ENCODE measurements at places on chromosomes 3 and 15. TPM values are rescaled to one million over a fixed set of nuclear protein-coding genes. Genes with fewer than 3 reads are reported as not detected.

PRC1 gene
- 9.9 TPM for total RNA-seq

TNNC1 gene
- total RNA-seq, result 5,017 TPM

MYO1E gene
- total RNA-seq, result 26.0 TPM

DYNC1LI1 gene
- total RNA-seq, result 51.0 TPM

LMOD3 gene
- 194 TPM for total RNA-seq

CHRNA7 gene
- total RNA-seq, result 0.66 TPM

ALG3 gene
- 35.0 TPM for total RNA-seq

PTPRG gene
- 35.2 TPM for total RNA-seq

GOLGA6L9 gene
- 2.2 TPM for total RNA-seq

PIK3R4 gene
- total RNA-seq, result 19.9 TPM

DNA sequence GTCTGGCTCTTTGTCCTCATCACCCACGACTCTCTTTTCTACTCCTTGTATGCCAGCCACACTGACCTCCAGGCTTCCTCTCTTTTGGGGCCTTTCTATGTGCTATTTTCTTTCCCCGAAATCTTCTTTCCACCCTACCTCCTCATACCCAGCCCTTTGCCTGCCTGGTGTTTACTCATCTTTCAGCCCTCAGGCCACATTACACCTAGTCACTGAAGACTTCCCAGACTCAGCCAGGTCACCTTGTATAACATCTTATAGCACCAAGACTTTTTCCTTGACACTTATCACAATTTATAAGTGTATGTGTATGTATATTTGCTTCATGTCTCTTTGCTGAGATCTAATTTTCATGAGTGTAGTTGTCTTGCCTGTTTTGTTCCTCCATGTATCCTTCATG, 396.4 kb downstream of the NLGN1 start:
- DNase-seq, result no peak

GRCh38 chr3:135907422-135908165, 57.9 kb upstream of the PPP2R3A start:
- no peak for DNase-seq

DNA sequence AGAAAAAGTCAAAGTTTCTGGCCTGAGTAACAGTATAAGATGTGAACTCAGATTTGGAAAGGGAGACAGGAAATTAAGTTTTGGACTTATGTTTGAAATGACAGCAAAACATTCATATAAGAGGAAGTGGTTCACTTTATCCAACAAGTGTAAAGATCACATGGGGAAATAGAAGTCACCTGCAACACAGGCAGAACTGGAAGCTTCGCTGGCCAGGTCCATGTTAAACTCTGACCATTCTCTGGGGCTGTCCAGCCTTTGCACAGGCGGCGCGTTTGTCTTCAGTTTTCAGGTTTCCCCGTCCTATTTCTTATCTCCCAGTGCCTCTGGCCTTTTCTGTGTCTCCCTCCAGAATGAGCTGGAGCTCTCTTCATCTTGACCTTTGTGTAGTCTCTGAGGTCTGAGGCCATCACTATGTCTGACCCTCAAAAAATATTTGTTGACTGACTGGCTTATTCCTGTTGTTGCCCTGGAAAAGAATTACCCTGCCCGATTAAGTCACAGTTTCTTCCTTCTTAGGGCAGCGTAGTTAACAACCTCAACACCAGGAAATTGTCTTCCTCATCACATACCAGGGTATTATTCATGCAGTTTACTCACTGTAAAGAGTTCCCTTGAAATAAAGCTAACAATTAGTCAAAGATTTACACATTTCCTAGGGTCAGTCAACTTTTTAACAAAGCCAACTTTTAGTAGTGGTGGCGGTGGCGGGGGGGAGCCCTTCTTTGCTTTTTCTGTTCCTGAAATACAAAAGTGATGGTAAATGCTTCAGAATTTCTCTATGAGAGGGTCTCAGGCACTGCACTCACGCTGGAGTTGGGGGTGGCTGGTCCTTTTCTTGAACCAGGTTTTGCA, 959 bp upstream of the RASA2 start:
- DNase-seq, result no peak

DNA sequence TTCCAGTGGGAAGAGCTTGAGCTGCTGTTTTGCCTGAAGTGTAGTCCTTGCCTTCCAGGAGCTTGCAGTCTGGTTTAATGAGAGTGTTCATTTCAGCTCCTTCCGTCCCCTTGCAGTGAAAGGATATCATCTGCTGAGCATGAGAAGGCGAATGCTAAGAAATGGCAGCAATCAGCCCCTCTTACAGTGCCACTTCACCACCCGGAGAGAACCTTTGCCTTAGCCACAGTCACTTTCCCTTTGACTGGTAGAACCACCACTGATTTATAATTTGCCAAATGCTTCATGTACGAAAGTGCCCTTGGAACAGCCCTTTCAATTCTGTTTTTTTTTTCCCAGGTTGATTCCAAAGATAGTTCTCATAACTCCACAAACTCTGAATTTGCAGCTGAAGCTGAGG, 11.5 kb downstream of the TATDN2 start:
- no peak for DNase-seq

- DNase-seq, result no peak
Measured at GRCh38 chr3:157115069-157116006, 44.6 kb downstream of the CCNL1 start.

- no peak for DNase-seq
Measured at GRCh38 chr15:66171841-66172240, 81.7 kb downstream of the MEGF11 start.

GRCh38 chr15:62739082-62739481, 303.5 kb upstream of the TPM1 start:
- no peak for DNase-seq

- DNase-seq, result no peak
Measured at GRCh38 chr3:71219744-71220638, 363.5 kb downstream of the FOXP1 start.

- no peak for DNase-seq
Measured at GRCh38 chr3:64079369-64080150, 56.3 kb upstream of the PSMD6 start.

- no peak for DNase-seq
Measured at GRCh38 chr3:155370764-155371503, 77.5 kb upstream of the STRIT1 start.

DNA sequence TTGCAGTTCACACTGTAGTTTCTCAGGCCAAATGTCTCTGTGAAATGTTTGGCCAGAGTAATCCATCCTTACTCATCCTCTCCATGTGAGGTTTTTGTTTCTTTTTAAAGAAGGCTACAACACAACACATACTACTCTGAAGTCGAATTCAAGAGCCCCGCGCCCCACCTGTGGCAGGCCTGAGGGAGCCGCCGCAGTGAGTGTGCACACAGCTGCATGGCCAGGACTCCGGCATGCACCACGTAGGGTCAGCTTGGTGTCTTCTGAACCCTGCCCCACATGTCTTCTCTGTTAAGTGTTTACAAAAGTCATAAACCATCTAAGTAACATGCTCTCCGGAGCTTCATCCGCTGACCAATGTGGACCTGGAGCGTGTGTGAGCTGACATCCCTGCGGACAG, 58.7 kb downstream of the PGPEP1L start:
- no peak for DNase-seq

DNA sequence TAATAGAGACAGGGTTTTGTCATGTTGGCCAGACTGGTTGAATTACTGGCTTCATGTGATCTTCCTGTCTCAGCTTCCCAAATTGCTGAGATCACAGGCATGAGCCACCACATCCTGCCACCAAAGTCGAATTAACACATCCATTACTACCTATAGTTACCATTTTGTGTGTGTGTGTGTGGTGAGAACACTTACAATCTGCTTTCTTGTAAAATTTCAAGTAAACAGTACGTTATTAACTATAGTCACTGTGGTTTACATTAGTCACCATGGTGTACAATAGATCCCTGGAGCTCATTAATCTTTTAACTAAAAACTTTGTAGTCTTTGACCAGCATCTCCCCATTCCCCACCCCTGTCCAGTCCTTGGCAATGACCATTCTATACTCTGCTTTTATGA, 270.0 kb downstream of the NAALADL2 start:
- no peak for DNase-seq

DNA sequence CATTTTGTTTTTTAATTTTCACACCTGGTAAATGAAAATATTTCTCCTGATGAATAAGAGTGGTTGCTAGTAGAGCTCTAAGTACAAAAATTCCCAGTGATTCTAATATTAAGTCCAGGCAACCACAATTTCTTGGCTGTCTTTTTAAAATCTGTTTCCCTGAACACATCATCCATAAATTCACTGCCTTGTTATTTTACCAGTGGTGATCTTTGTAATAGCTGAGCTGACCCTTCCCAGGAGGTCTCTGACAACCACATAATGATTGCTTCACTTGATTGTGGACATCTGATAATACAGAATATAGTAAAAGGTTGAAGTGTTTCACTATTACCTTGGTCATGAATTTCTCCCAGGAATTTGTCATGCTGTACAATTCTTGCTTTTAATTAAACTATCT, 13.9 kb upstream of the TOP2B start:
- DNase-seq, result no peak

DNA sequence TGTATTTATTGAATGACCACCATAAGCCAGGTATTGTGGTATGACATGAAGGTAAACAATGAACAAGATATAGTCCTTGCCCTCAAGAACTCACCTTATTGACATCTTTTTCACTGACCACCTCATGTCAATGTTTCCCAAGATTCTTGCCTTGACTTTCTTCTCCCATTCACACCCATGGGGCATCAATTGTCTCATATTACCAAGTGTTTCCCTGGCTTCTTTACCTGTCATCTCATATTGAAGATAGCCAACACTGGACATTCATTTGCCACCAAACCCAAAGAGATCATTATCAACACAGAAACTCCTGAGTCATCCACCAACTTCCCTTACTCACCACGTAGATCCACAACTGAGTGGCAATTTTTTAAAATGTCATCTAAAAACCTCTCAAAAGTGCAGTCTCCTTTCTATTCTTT, 2.2 kb downstream of the EFHB start:
- DNase-seq, result no peak

GRCh38 chr3:29301332-29302019, 20.6 kb downstream of the RBMS3 start:
- no peak for DNase-seq

DNA sequence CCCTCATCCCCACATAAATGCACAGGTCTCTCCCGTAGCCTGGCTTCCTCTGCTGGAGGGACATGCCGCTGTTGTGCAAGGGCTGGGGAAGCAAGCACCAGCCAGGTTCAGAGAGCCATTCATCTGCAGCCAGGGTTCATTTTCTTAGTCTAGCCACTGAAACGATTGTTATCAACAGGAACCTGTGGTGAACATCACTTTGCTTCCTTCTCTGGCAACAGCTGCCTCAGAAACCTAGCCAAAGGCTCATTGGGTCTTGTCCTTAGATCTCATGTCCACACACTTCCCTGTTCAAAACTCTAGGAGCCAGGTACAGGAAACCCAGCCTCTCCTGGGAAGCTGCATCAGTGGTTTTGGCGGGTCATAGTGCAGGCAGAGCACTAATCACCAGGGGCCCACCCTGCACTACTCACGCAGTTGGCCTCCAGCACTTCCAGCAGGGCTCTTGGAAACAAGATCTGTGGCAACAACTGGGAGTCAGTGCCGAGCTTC, 47.0 kb downstream of the OXNAD1 start:
- peak; percentile 24 for DNase-seq

DNA sequence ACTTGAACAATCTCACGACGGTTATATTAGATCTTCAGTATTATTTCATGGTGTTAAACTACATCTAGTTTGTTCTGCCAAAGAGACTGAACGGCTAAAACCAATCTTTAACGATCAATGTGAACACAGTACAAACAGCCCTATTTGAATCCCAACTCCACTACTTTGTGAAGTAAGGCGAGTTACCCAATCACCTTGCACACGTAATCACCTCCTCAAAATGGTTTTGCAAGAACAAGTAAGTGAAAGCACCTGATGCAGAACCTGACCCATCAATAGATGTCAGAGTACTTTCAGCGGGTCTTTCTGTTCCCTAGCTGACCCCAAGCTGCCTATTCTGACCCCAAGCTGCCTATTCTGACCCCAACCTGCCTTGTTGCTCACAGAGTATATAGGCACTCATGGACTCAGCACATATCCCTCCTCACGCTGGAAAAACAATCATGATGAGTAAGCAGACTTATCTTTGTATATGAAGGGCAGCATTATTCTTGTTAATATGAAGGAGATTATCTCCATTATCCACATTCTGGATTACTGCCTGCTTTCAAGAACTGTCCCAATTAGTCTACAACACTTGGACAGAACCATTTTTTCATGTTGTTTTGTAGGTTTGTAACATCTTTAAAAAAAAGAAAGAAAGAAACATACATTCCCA, 3.7 kb downstream of the KPNA1 start:
- DNase-seq, result peak; percentile 69

DNA sequence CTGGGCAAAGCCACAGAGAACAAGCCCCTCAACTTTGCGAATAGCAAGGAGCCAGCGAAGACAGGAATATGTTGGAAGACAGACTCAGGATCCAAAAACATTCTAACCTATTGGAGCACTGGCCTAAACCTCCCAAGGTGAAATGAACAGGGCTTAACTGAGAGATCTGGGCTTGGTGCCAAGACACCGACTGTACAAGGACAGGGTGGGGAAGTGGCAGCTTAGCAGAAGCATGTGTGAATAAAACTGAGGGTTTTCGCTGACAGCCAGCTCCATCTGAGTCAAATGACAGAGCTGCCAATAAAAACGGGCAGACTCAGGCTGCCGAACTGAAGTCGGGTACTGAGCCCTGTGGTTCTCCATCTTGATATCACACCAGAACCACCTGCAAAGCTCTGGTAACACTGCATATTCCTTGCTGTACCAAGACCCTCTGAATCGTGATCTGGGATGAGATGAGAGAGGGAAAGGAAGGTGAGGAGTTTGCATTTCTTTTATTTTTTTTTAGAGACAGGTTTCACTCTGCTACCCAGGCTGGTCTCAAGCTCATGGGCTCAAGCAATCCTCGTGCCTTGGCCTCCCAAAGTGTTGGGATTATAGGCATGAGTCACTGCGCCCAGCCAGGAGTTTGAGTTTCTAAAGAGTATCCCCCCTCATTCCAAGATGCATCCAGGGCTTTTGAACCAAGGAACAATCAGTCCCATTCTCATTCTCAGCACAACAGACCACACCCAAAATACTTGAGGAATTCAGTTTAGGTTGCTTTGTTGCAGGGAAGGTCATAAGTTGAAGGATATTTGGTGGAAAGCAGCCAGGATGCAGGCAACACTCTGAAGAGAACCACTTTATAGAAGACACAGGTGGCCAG, 6.0 kb upstream of the PLCB2 start:
- DNase-seq, result peak; percentile 45

DNA sequence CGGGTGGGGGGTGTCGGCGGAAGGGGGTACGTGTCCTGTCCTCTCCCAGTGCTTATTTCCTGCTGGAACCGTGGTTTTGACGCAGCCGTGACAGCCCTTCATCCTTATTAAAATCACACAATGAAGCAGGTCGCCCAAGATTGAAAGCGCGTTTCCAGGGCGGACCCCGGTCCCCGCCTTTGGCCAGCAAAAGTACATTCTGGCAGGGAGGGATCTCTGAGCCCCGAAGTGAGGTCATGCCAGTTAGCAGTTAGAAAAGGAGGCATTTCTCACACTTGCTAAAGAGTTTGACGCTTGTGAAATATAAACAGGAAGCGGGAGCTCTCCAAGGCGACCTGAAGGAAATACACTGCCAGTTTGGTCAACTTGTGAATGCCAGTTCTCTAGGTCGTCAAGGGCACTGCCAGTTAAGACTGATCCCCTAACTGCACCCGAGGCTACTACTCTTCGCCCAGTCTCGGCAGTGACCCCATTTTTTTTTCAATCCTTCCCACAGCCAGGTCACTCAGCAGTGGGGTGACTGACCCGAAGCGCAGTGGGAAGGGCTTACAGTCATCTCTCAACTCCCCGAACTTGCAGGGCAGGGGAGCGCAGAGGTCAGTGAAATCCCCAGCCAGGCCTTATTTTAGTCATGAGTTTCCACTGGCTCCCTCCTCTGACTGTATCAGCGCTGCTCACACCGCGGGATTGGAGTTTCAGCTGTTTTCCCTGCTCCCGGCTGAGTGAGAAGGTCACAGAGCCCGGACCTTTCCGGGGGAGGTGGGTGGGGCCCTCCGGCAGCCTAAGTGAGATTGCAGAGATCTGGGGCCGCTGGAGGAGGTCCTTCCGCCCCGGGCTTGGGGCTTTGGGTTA, 2.0 kb upstream of the BHLHE40 start:
- peak; percentile 89 for DNase-seq

All from gastrocnemius medialis (tissue), 4 donors.